Stimulated activated CD4-positive, alpha-beta T cell treated with anti-CD3 and anti-CD28 coated beads, Interleukin-1b, Interleukin-23, amount 100 ng/mL, for 1 hour (primary cell): ENCODE measurements at places on chromosomes 5 and 9.

GRCh38 chr5:169609716-169610115, 26.1 kb downstream of the SPDL1 start:
- DNase-seq, result no peak

- DNase-seq, result no peak
Measured at GRCh38 chr5:4734348-4734747, 405.8 kb upstream of the ADAMTS16 start.

GRCh38 chr5:127070243-127070642, 3.1 kb downstream of the C5orf63 start:
- no peak for DNase-seq

GRCh38 chr5:11902201-11902619, 2.0 kb downstream of the CTNND2 start:
- DNase-seq, result no peak

DNA sequence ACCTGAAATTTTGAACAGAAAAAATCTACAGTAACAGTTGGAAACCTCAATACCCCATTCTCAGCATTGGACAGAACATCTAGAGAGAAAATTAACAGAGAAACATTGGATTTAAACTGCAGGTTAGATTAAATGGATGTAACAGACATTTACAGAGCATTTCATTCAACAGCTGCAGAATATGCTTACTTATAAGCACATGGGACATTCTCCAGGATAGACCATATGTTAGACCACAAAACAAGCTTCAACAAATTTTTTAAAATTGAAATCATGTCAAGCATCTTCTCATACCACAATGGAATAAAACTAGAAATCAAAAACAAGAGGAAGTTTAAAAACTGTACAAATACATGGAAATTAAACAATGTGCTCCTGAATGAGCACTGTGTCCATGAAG, 316.3 kb downstream of the FAM170A start:
- no peak for DNase-seq

- no peak for DNase-seq
Measured at GRCh38 chr9:3968891-3969290, 331.0 kb downstream of the GLIS3 start.

GRCh38 chr9:23826120-23826629, at the start of gene ELAVL2:
Gene ELAVL2 (minus strand): TSS chr9:23826240. CDS start chr9:23762234, 64,006 bp downstream.
- DNase-seq, result no peak

DNA sequence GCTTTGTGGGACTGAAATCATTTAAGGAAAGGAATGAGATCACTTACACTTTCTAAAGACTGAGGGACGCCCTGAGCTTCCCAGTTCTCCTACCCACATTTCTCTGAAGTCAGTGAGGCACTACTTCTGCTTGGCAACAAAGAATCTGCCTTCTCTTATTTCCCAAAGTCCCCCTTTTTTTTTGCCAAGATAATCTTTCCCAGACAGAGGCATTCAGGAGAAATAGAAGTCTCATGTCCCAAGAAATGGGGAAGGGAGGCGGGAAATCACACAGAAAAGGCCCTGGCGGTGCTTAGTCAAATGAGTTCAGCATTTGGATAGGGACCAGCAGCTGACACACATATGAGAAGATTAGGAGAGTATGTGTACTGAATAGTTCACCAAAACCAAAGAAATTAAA, 159.7 kb downstream of the MUSK start:
- no peak for DNase-seq

DNA sequence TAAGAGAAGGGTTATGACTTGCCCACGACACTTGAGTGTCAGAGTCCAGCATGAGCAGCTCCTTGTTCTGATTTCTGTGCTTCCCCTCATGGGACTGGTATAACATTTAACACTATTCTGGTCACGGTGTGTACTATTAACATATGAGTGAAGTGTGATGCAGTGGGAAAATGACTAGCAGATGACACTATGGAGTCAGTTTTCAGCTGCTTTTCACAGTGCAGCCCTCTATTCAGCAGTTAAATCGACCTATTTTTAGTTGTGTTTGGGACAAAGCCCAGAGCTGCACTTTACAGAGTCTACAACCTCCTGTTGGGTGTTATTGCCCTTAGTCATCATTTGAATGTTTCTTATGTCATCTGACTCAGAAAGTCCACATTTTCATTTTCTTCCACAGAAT, 59.1 kb downstream of the CHSY3 start:
- DNase-seq, result no peak

- DNase-seq, result no peak
Measured at GRCh38 chr9:71514344-71514975, 253.9 kb downstream of the CEMIP2 start.

GRCh38 chr5:54324651-54325271, 14.4 kb upstream of the ARL15 start:
- no peak for DNase-seq

- DNase-seq, result no peak
Measured at GRCh38 chr5:56078278-56079156, 83.8 kb upstream of the IL6ST start.

DNA sequence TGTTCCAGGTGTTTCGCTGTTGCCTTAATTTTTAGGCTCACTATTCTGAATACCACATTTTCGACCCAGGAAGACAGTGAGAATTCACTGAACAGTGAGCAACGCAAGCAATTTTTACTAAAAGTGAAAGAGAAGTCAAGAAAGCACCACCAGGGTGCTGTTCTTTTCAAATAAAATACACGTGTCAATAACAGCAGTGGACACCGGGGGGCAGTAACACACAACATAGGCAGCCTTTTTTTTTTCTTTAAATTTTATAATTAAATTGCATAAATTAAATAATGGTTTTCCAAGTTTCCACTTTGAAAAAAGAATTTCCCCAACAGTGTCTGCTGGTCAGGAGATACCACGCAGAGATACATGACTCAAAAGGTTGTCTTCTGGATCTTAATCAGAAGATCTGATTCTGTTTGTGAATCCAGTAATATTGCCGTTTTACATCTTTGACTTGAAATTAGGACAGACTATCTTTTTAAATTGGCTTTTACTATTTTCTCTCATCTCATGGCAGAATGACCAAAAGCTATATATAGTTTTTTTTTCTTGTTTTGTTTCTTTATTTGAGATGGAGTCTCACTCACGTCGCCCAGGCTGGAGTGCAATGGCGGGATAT, 47.1 kb upstream of the SH3GL2 start:
- DNase-seq, result no peak

DNA sequence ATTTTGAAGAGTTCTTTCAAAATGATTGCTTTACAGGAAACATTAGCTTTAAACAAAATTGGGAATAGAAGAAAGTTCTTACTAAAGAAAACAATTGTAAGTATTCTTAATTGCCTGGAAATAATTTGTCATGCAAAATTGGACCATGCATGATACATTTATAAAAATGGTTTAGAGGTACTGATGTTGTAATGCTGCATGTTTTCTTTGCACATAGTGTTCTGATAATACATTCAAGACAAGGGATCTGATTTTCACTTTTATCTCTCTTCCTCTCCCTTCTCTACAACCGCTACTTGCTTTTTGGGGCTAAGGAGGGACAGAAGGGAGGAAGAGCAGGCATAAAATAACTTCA, 211.6 kb upstream of the MPDZ start:
- DNase-seq, result no peak

GRCh38 chr9:22512495-22512894, 65.9 kb downstream of the DMRTA1 start:
- DNase-seq, result no peak

DNA sequence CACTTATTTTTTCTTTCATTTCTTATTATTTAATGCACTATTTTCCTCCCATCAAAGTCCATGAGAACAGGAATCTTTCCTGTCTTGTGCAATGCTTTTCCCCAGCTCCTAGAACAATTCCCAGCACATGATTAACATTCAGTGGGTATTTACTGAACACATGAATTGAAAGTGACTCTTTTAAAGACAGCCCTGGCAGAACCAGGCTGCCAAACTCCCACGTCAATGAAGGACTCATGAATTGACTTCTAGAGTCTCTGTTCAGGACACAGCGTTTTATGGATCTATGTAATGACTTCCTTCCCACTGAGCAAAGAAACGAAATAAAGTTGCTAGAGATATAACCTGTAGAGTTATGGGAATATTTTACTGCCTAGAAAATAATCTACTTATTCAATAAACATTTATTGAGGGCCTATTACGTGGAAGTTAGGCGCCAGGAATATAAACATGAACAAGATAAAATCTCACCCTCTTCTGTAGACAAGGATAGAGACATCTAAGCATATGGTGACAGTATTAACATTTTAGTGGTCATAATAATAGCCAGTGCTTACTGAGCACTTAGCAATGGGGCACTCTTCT, 485.9 kb upstream of the KLF4 start:
- DNase-seq, result no peak

DNA sequence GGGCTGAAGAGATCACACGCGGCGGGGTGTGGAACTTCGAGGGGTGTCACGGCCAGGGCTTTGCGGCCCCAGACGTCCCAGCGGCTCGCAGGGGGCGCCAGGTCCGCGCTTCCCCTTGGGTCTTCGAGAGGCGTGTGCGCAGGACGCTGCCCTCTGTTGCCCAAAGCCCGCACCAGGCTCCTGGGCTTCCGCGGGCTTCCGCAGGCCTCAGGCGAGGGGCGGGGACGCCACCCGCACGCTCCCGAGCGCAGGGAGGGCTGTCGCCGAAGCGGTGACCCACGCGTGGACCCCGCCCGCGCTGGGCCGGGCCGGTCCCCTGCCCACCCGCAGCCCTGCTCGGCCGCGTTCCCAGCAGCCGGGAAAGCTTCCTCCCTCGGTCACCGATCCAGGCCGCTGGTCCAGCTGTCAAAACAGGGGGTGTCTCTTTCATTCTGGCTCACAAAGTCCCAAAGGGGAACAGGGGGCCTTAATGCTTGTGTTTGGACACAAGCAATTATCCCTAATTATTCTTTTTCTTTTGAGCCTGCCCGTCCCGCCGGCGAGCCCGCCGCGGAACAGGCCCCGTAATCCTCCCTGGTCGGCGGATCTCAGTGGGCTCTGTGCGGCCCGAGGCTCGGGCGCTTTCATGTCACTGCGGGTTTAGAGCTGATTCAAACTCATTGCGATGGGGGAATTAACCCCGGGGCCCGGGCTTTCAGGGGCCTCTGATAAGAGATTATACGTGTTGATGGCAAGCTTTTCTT, 60.6 kb downstream of the TMEM174 start:
- no peak for DNase-seq

- no peak for DNase-seq
Measured at GRCh38 chr9:27528076-27528885, 1.3 kb downstream of the MOB3B start.

GRCh38 chr5:57417971-57418370, 64.6 kb downstream of the ACTBL2 start:
- no peak for DNase-seq

DNA sequence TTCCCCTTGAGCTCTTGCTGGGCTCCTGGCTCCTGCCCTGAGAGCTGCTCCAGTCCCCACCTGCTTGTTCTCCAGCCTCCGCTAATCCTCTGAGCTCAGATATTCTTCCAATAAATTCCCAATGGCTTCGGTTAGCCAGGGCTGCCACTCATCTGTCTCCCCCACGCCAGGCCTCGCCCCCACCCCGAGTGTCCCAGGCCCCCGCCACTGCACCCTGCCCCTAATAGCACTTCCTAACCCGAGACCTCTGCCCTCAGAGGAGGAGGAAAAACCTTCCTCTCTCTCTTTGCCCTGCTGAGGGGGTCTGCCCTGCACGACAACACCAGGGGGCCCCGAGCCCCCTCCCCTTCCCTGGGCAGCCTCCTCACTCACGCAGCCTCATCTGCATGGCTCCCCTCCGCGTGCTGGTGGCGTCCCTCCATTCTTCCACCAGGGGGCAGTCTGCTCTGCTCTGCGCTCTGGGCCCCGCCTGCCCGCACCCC, 5.4 kb upstream of the LCN15 start:
- DNase-seq, result no peak

- DNase-seq, result no peak
Measured at GRCh38 chr9:135079676-135080075, 7.8 kb upstream of the OLFM1 start.

DNA sequence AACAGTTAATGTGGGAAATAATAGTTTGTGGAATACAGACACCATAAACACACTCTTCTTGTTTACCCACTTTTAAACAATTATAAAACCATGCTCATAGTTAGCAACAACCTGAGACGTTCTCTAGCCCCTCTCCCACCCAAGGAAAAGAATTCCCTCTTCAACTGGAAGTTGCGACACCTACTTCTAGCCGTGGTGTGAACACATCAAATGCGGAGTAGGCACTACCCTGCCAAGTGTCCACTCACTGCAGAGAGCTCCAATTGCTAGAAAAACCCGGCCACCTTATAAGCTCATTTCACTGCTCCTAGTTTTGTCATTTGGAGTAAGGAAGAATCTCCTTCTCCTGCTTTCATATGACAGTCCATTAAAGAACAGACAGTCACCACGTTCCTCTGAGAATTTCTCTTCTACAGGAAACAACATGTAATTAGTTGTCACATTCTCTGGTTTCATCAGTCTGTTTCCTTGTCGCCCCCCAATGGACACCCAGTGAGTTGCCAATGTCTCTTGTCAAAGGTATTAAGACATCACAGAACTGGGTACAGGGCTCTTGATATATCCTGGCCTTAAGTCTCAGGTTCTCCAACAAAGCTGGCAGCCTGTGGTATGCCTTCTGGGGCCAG, 47.3 kb downstream of the PRLR start:
- no peak for DNase-seq

GRCh38 chr5:165728425-165728824, 2223.0 kb downstream of the MAT2B start:
- DNase-seq, result no peak

GRCh38 chr5:130111746-130112145, 207.5 kb downstream of the CHSY3 start:
- DNase-seq, result no peak

- DNase-seq, result no peak
Measured at GRCh38 chr5:66203531-66203930, 59.4 kb downstream of the SREK1 start.

- no peak for DNase-seq
Measured at GRCh38 chr5:42514754-42515153, 91.5 kb downstream of the GHR start.

GRCh38 chr9:132800038-132800648, 77.9 kb downstream of the AK8 start:
- DNase-seq, result peak; percentile 19

DNA sequence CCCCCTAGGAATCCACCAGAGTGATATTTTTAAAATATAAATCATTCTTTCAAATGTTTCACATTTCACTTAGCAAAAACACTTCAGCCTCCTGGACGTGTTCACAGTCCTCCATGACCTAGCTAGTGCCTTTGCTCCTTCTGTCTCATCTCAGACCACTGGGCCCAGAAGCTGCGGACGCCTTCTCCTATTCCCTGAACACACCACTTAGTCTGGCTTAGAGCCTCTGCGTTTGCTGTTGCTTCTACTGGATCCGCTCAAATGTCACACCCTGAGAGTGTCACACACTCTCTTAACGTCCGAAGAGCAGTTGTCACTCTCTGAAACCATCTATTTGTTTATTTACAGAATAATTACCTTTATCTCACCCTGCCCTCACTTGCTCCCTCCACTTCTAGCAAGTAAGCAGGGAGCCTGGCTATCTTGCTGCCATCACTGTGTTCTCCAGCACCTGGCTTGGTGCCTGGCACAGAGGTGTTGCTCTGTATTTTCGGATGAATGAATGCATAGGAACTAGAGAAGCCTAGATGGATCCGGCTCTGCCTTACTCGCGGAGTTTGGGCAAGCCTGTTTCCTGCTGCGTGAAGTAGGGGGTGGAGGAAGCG, 1.2 kb upstream of the GRK6 start:
- DNase-seq, result no peak
